ENCODE measurements at places on chromosomes 3 and 15.

GRCh38 chr15:98776607-98777281 is 128.4 kb downstream of the IGF1R start:
- no peak for DNase-seq

DNA sequence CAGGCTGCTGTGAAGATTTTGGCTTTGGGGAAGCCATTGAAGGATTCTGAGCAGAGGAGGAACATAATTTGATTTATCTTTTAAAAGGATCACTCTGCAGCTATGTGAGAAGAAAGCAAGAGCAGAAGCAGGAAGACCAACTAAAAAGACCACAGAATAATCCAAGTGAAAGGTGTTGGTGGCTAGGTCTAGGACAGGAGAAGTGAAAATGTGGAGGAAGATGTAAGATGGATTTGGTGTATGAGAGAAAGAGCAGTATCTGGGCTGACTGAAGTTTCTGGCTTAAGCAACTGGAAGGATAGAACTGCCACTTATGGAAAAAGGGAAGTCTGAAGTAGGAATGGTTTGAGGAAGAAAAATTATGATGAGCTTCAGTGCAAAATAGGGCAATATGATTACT is 62.0 kb downstream of the SFMBT1 start:
- no peak for DNase-seq

GRCh38 chr15:89075101-89075640 is 13.1 kb upstream of the ABHD2 start:
- DNase-seq, result no peak

DNA sequence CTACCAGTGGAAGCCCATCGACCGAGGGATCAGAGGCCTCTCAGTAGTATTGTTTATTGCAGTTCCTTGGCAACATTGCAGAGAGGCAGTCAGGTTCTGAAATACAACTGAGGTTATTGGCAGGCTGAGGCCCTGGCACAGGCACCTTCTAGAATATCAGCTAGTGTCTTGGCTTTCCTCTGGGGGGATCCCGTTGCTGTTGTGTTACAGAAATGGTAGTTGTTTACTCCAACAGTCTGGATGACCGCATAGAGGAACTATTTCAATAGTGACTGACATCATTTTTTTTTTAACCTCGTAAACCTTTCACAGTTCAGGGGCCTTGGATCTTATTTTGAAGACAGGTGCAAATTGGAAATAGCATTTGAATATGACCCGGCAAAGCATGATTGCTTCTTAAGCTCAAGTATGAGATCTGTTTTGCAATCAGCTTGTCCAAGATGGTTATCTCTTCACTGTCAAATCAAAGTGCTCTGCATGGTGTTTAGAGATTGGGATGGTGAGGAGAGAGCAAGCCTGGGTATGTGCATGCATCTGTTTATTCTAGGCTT is 63.9 kb downstream of the PGPEP1L start:
- DNase-seq, result no peak

- no peak for DNase-seq
Observed at GRCh38 chr15:33125894-33126537, 68.5 kb downstream of the FMN1 start.

GRCh38 chr3:12709334-12709733 is 45.4 kb upstream of the RAF1 start:
- DNase-seq, result no peak

DNA sequence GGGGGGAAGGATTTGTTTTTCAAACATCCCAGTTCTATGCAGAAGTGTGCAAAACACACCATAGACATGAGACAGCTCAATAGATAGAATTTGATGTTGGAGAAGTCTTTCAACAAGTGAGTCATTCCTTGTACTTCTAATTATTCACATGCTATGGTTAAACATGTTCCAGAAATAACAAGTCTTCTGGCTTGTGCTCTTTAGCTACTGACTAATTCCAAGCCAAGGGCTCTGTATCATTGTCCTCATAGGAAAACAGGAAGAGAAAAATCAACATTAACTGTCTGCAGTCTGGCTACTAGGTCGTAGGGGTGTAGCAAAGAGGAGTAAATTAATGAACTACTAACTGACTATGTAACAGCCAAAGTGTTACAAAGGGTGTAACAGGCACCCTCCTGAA is 25.8 kb downstream of the LDHAL6B start:
- no peak for DNase-seq

DNA sequence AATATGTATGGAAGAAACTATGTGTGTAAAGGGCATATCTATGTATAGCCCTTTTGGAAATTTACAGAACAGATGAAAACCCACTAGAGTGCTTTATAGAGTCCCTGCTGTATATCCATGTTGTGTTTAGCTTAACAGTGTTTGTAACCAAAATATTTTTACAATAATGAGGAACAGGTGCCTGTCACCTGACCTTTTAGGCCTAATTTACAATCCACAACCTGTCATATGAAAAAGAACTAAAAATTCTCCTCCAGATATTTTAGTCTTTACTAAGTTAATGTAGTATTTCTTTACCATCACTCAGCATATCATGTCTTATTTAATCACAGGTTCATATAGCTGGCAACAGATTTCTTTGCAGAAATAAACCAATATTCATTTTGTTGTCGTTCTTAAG is 16.4 kb upstream of the SATB1 start:
- no peak for DNase-seq

GRCh38 chr3:126063358-126063965 is 20.5 kb downstream of the SLC41A3 start:
- DNase-seq, result no peak

- DNase-seq, result no peak
Observed at GRCh38 chr15:67096546-67097294, 31.3 kb downstream of the SMAD3 start.

GRCh38 chr3:28279770-28280169 is 38.4 kb downstream of the CMC1 start:
- no peak for DNase-seq

GRCh38 chr3:127676921-127677351 is 4.2 kb downstream of the ABTB1 start:
- DNase-seq, result no peak

DNA sequence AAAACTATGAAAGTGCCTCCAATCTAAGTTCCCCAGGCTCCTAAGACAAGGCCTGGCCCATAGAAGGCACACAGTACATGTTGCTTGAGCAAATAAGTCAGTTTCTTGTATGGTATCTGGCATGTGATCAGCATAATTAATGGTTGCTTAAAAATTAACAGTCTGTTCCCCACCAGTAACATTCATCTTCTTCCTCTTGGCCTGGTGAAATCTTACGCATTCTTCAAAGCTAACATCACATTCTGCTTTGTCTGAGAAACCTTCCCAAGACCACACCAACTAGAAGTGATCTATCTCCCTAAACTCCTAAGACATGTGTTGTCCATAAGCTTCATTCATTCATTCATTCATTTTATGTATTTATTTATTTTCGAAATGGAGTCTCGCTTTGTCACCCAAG is 48.1 kb downstream of the LIPC start:
- no peak for DNase-seq

DNA sequence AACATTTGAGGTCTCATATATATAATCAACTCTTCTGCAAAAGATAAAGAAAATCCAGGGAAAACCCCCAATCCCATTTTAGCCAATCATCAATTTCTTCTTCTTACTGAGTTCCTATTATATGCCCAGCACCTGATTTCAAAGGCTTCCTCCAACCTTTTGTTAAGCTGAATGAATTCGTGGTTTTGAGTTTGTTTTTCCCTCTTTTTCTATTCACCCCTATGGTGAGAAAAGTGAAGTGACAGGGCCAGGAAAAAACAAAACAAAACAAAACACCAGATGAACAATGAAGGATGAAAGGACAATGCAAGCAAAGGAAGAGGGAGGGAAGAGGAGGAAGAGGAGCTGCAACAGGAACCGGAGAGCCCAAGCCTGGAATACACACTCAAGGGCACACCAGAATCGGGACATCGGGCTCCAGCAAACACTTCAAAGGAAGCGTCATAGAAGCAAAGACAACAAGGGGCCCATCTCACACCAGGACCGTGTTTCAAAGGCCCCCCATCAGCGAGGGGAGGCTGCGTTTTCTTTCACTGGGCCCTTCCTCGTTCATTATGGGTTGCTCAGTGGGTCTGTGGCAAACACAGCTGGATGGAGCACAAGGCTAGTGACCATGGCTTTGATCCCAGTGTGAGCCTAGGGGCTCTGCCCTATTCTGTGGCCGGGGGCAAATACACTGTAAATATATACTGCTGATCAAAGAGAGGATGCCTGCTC is 50.2 kb downstream of the VGLL4 start:
- DNase-seq, result no peak

GRCh38 chr3:10471054-10471688 is 34.2 kb downstream of the ATP2B2 start:
- no peak for DNase-seq

GRCh38 chr3:8595695-8596115 is 48.9 kb downstream of the SSUH2 start:
- DNase-seq, result no peak
